ENCODE measurements at places on chromosomes 4 and X. TPM values are rescaled to one million over a fixed set of nuclear protein-coding genes. Genes with fewer than 3 reads are reported as not detected.
A peak's percentile ranks its signal among the peaks of the same experiment; 100 is the strongest.

Gene TRIM61
- not detected for polyA plus RNA-seq

Gene MAGEA2
- polyA plus RNA-seq, result 55.9 TPM

Gene PLP1
- polyA plus RNA-seq, result 0.49 TPM

Gene CT83
- polyA plus RNA-seq, result not detected

Gene MAGEB17
- 0.13 TPM for polyA plus RNA-seq

Gene PRSS12
- polyA plus RNA-seq, result 137 TPM

Gene RENBP
- polyA plus RNA-seq, result 0.90 TPM

Gene TRIM75
- polyA plus RNA-seq, result not detected

Gene FAM9C
- polyA plus RNA-seq, result 2.6 TPM

Gene SORBS2
- polyA plus RNA-seq, result 3.1 TPM

- DNase-seq, result no peak
Measured at GRCh38 chrX:18617407-18617750, 54.5 kb downstream of the RS1 start.

DNA sequence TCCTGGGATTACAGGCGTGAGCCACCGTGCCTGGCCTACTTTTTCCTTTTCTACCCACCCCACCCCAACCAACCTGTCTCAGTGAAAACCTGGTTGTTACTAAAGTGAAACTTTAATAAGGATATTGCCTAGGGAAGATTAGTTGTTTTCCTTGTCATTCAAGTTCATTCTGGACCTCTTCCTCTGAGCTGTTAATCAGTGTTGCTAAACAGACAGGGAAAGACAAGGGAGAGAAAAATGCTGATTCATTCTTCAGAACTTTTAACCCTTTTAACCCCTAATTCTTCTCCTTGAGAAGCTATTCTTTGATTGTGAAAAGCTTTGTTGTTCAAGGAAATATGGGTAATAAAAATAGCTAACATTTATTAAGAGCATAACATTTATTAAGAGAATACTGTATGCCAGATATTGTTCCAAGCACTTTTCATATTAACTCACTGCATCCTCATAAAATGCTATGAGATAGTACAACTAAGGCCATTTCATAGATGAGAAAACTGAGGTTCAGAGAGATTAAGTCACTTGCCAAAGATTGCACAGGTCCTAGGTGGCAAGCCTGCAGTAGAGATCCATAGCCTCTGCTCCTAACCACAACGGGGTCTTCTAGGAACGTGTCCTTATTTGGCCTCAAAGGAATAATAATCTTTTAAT lies 34.8 kb downstream of the OSTC start:
- no peak for DNase-seq

GRCh38 chr4:336893-337142 lies 796 bp upstream of the ZNF141 start:
- no peak for DNase-seq

DNA sequence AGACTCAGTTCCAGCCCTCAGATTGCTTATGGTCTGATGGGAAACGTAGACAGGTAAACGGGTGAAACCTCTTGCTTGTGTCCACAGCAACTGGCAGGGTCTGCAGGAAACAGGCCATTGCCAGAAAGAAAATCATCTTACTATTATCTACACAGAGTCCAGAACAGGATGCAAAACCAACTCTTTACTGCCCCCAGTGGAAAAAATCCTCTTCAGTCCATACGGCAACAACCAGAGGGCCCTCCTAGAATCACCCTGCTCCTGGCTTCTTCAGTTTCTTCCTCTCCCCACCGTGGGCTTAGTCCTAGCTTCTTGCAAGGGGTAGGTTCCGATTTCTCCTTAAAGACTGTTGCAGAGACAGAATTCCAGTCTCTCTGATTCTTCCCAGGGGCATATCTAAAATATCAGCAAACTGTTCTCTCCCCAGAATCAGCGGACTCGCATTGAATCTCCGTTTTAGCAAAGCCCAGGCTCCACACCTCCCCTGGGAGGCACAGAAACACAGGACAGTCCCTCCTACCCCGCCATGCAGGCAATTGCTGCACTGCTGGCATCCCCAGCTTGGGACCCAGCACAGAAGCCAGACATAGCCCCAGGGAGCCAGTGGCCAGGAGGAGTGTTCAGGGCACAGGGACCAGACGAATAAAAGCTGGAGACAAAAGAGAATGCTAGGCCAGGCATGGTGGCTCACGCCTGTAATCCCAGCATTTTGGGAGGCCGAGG lies 41.0 kb upstream of the SH3RF1 start:
- DNase-seq, result peak; percentile 51

- no peak for DNase-seq
Measured at GRCh38 chr4:43330288-43330687, 437.8 kb downstream of the GRXCR1 start.

DNA sequence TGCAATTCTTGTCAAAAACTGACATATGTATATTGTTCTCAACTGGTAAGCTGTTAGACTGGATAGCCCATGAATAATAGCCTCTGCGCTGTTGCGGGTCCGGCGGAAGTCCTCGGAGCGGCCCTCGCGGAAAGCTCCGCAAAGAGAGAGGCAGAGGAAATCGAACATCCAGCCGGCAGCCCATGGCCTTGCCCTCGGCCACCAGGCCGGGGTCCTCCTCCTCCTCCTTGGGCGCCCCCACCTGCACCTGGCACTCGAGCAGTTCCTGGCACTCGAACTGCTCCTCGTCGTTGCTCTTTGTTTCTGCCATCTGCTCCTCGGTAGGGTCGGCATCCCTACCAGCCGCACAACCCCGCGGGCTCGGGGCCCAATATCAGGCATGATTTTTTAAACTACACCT lies 1176.3 kb downstream of the PCDH18 start:
- DNase-seq, result no peak

- no peak for DNase-seq
Measured at GRCh38 chr4:38659346-38659745, 4.7 kb upstream of the KLF3 start.

- no peak for DNase-seq
Measured at GRCh38 chrX:22541926-22542325, 269.2 kb downstream of the CBLL2 start.

- no peak for DNase-seq
Measured at GRCh38 chr4:38130884-38131283, 170.7 kb downstream of the PTTG2 start.

DNA sequence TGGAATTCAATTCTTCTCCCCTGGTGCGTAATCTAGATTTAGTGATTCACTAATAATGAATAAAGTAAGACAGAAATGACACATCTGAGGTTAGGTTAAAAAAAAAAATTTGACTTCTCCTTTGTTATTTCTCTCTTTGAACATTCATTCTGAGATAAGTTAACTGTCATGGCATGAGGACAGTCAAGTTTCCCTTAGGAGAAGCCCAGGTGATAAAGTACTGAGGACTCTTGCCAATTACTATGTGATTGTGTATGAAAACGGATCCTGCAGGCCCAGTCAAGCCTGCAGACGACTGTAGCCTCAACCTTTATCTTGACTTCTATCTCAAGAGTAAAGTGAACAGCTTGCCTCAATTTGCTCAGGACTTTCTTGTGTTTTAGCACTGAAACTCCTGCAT lies 293.2 kb downstream of the PRR32 start:
- no peak for DNase-seq

DNA sequence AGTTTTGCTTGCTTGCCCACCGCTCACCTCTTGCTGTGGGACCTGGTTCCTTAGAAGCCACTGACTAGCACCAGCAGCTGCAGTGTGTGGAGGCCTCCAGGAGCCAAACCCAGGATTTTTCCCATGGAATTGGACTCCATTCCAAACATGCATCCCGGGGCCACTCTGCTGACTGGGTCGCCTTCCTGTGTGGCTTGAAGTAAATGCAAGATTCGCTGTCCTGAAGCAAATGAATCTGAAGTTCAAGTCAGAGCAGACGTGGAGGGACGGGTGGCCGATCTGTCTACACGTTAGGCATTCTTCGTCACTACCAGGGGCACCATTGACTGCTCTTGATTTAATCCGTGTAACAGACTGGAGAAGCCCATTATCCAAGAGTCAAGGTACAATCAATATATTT lies 109.0 kb downstream of the SHOX start:
- DNase-seq, result no peak

DNA sequence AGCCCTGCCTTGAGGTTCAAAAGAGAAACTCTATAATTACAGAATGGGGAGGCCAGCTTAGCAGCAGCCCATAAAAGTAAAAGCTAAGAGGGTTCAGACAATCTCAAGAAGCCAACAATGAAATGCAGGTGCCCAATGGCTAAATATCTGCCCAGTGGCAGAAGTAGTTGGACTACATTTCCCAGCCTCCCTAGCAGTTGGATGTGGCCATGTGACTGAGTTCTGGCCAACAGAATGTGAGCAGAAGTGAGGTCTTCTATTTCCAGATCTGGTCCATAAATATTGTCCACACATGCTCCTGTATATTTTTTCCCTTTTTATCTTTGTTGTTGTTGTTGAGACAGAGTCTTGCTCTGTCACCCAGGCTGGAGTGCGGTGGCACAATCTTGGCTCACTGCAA lies 127.9 kb upstream of the NHS start:
- no peak for DNase-seq

DNA sequence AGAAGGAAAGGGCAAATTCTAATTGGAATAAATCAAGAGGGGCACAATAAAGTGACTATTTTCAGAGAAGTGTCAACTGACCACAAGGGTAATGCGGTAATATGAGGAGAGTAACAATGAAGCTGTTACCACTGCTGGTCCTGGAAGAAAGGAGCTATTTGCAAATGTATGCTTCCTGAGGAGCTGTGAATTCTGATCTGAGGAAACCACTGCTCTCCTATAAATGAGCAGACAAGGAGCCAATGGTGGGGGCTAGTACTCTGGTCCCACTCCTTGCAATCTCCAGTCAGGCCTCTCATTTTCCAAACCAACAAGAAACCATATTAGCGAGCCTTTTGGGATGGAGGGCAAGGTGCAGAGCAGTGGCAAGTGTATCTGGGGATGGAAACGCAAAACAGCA lies 770.2 kb downstream of the FSTL5 start:
- DNase-seq, result no peak

DNA sequence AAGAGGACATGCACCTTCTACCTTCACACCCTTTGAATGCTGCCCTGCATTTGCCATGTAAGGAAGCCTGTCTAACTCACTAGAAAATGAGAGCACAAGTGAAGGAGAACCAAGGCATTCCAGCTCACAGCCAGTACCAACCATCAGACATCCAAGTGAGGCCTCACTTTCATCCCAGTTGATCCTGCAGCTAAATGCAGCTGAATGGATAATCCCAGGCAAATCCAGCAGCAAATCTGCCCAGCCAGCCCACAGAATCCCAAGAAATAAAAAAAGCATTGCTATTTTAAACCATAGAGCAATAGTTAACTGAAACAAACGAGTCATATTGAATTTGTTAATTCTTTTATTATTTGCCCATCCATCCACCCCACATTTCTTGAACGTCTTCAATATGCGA lies 112.5 kb downstream of the C4orf33 start:
- DNase-seq, result no peak

GRCh38 chrX:154325541-154325940 lies 29.9 kb downstream of the TKTL1 start:
- no peak for DNase-seq

DNA sequence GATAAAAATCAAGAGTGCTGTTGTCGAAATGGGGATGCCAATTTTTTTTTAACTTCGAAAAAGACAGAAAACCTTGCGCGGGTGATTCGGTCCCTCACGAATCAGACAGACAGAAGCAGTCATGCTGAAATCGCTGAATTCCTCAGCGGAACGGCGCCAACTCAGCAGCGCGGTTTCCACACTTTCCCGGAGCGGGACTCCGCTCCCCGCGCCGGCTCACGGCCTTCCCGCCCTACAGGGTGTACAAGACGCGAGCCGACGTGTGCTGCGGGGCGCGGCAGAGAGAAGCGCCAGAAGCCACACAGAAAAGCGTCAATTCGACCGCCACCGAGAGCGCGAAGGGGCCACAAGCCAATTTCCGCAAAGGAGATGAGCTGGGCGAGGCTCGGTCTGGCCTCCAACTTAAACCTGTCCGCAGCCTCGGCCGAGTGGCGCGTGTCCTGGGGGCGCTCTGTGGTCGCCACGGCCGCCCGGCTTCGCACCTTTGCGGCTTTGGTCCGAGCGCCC lies 1.3 kb downstream of the NEXMIF start:
- DNase-seq, result peak; percentile 21
